ENCODE measurements at places on chromosomes 7 and 10.

GRCh38 chr10:116126954-116127695 is 145.9 kb downstream of the GFRA1 start:
- H3K4me1 ChIP-seq: no peaks in the 10 kb centered on the region
- H3K36me3 ChIP-seq: no peaks in the 10 kb centered on the region
- DNase-seq: no peak
- no peaks in the 10 kb centered on the region for H3K27me3 ChIP-seq

GRCh38 chr7:68434857-68435256 is 1163.4 kb upstream of the AUTS2 start:
- no peak overlapping the region for H3K4me3 ChIP-seq
- no peaks in the 10 kb centered on the region for H3K27me3 ChIP-seq
- H3K4me1 ChIP-seq: no peaks in the 10 kb centered on the region
- no peak overlapping the region for H3K27ac ChIP-seq
- no peaks in the 10 kb centered on the region for H3K36me3 ChIP-seq

DNA sequence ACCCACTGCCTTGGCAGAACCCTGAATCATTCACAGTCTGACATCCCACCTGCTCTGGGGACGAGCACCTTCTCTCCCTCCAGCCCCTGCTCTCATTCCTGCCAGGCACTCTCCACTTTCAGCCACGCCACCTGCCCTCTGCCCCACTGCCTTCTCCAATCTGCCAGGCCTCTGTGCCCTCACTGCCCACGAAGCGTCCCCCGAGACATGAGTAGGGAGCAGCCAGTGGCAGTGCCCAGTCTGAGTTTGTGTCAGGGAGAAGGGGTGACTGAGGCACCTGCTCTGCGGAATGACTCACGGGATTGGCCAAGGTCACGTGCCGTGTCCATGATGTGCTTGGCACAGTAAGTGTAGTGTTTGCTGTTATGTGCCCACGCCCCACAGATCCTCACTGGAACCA is 215.2 kb upstream of the PPP2R2D start:
- H3K4me3 ChIP-seq: no peak overlapping the region
- H3K36me3 ChIP-seq: no peaks in the 10 kb centered on the region
- DNase-seq: no peak
- no peaks in the 10 kb centered on the region for H3K4me1 ChIP-seq

DNA sequence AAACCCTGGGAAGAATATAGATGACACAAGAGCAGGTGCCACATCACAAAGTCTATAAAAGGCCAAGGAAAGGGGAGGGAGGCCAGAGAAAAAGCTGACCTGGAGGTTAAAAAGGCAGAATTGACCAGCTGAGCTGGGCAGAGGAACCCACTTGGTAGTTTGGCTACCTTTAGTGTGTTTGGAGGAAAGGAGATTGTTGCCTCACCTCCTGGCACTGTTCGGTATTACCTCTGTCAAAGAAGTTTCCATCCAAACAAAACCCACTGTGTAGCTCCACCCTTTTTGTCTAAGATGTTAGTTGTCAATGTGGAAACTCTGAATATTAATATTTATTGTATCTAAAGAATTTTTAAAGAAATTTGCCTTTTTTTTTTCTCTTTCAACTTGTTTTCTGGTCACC is 23.4 kb downstream of the ENTPD7 start:
- H3K27ac ChIP-seq: no peak overlapping the region
- no peaks in the 10 kb centered on the region for H3K27me3 ChIP-seq
- peaks cover 12% of the 10 kb centered on the region for H3K4me1 ChIP-seq
- no peak overlapping the region for H3K4me3 ChIP-seq
- no peak for DNase-seq
- H3K36me3 ChIP-seq: peaks cover 9% of the 10 kb centered on the region

DNA sequence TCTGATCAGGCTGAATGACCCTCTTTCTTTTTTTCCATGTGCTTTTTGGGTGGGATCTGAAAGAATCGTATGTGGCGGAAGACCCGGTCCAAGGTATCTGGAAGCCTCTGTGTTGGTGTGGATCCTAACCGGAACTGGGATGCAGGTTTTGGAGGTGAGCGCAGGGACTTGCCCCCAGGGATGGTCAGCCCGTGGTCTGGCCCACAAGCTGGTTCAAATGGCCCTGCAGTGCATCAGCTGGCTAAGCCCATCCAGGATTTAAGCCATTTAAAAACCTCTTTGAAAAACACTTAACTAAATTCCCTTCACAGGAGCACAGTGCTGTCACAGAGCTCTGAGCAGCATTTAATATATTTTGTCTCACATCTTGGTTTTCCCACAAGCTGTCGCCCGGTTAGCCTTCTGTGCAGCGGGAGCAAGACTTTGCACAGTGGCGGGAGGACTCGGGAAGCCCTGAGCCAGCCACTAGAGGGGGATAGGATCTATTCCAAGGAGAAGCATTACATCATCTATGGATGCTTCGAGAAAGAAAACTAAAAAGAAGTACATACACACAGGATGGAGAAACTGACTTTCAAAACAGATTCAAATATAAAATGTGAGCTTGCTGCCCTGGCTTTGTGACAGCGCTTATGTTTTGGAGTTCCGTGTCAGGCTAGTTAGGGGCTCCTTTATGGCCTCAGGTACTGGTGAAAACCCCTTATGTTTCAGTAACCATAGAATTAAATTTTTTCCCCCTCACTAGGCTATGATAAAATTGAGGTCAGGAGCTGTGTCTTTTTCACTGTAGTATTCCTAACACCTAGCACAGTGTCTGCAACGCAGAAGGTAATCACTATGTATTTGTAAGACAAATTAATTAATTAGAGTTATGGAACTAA is 11.3 kb downstream of the CPA2 start:
- no peak overlapping the region for H3K27ac ChIP-seq
- peaks cover 5% of the 10 kb centered on the region for H3K4me1 ChIP-seq
- H3K36me3 ChIP-seq: no peaks in the 10 kb centered on the region
- peaks cover 6% of the 10 kb centered on the region for H3K27me3 ChIP-seq

- H3K27ac ChIP-seq: no peak overlapping the region
- no peaks in the 10 kb centered on the region for H3K36me3 ChIP-seq
- H3K27me3 ChIP-seq: no peaks in the 10 kb centered on the region
- DNase-seq: no peak
- no peaks in the 10 kb centered on the region for H3K4me1 ChIP-seq
- H3K4me3 ChIP-seq: no peak overlapping the region
Measured at GRCh38 chr7:11667810-11668185, 164.2 kb downstream of the THSD7A start.

DNA sequence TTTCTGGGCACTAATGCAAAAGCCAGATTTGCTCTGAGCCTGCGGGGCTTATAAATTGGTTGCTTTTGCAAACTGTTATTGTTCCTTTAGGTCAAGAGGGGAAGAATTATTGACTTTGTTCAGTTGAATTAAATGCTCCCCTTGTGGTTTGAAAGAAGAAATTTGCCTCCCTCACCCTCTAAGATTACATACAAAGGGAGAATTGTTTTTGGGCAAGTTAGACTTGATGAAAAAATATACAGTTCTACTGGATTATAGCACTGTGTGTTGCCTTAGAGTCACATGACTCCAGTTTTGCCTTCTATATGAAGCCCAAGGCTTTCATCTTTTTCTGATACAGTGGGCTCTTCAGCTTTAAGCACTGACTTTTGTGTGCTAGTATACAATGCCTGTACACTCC is 1265.8 kb upstream of the LRRTM3 start:
- H3K27me3 ChIP-seq: no peaks in the 10 kb centered on the region
- H3K27ac ChIP-seq: no peak overlapping the region
- no peak for DNase-seq
- H3K36me3 ChIP-seq: no peaks in the 10 kb centered on the region
- no peaks in the 10 kb centered on the region for H3K4me1 ChIP-seq
